ENCODE measurements at places on chromosomes 13 and 19.

GRCh38 chr19:55590109-55590508, 9.2 kb downstream of the FIZ1 start:
- no peak for DNase-seq
- H3K27ac ChIP-seq = no peak overlapping the region
- no peaks in the 10 kb centered on the region for H3K27me3 ChIP-seq
- H3K4me1 ChIP-seq = peaks cover 28% of the 10 kb centered on the region
- H3K4me3 ChIP-seq = no peak overlapping the region
- H3K36me3 ChIP-seq = peaks cover 2% of the 10 kb centered on the region

DNA sequence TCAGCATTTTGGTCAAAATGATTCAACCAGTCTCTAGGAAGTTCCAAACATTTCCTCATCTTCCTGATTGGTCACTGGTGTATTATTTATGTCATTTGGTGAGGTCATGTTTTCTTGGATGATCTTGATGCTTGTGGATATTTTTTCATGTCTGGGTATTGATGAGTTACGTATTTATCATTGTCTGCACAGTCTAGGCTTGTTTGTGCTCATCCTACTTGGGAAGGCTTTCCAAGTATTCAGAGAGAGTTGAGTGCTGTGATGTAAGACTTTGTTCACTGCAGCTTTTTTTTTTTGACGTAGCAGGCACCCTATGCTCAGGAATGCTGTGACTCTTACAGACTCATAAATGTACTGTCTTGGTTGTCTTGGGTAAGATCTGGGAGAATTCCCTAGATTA, 509.5 kb downstream of the SLITRK1 start:
- DNase-seq = no peak
- no peaks in the 10 kb centered on the region for H3K27me3 ChIP-seq
- H3K4me1 ChIP-seq = no peaks in the 10 kb centered on the region
- H3K4me3 ChIP-seq = no peak overlapping the region

DNA sequence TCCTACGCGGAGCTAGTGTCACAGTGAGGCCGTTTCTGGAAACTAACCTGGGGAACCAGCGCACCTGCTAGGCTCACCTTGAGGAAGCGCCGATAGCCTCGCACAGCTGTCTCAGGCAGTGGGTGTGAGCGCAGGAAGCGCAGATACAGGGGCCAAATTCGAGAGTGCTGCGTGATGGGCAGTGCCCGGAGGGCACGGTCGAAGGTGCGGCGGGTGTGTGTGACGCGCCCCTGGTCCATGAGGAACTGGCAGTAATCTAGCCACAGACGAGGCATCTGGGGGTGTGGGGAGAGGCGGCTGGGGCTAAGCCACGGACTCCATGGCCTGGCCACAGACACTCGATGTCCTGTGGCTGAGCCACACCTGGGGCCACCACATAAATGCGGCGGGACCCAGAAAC, 2.2 kb downstream of the XAB2 start:
- peak overlapping the region; percentile 50 for H3K4me3 ChIP-seq
- no peak for DNase-seq
- H3K27me3 ChIP-seq = no peaks in the 10 kb centered on the region
- H3K36me3 ChIP-seq = peaks cover 54% of the 10 kb centered on the region

DNA sequence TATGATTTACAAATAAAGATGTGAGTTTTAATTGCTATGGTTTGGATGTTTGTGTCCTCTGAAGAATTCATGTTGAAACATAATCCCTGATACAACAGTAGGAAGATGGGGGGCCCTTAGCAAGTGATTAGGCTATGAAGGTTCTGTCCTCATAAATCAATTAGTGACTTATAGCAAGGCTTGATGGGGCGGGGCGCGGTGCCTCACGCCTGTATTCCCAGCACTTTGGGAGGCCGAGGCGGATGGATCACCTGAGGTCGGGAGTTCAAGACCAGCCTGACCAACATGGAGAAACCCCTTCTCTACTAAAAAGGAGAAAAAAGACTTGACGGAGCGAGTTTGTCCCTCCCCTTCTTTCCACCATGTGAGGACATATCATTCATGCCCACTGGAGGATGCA, 2486.5 kb upstream of the PCDH20 start:
- no peak overlapping the region for H3K27ac ChIP-seq
- no peaks in the 10 kb centered on the region for H3K27me3 ChIP-seq
- H3K36me3 ChIP-seq = no peaks in the 10 kb centered on the region

- H3K4me3 ChIP-seq = peak overlapping the region; percentile 91
- peaks cover 26% of the 10 kb centered on the region for H3K36me3 ChIP-seq
- DNase-seq = no peak
- peak overlapping the region; percentile 98 for H3K27ac ChIP-seq
- peaks cover 28% of the 10 kb centered on the region for H3K4me1 ChIP-seq
Measured at GRCh38 chr13:48532256-48532505, 699 bp downstream of the RCBTB2 start.

GRCh38 chr19:28010656-28011055, 1202.3 kb downstream of the UQCRFS1 start:
- H3K4me3 ChIP-seq = no peak overlapping the region
- no peak overlapping the region for H3K27ac ChIP-seq
- no peaks in the 10 kb centered on the region for H3K36me3 ChIP-seq
- H3K27me3 ChIP-seq = no peaks in the 10 kb centered on the region

- no peak overlapping the region for H3K4me3 ChIP-seq
- peaks cover 6% of the 10 kb centered on the region for H3K4me1 ChIP-seq
- DNase-seq = no peak
- no peak overlapping the region for H3K27ac ChIP-seq
- peaks cover 54% of the 10 kb centered on the region for H3K27me3 ChIP-seq
Measured at GRCh38 chr19:35860436-35860817, 3.7 kb downstream of the KIRREL2 start.

GRCh38 chr13:36031490-36031889, 99.7 kb downstream of the DCLK1 start:
- no peaks in the 10 kb centered on the region for H3K27me3 ChIP-seq
- no peaks in the 10 kb centered on the region for H3K36me3 ChIP-seq
- no peak for DNase-seq
- H3K4me3 ChIP-seq = no peak overlapping the region
- no peaks in the 10 kb centered on the region for H3K4me1 ChIP-seq
- H3K27ac ChIP-seq = no peak overlapping the region

DNA sequence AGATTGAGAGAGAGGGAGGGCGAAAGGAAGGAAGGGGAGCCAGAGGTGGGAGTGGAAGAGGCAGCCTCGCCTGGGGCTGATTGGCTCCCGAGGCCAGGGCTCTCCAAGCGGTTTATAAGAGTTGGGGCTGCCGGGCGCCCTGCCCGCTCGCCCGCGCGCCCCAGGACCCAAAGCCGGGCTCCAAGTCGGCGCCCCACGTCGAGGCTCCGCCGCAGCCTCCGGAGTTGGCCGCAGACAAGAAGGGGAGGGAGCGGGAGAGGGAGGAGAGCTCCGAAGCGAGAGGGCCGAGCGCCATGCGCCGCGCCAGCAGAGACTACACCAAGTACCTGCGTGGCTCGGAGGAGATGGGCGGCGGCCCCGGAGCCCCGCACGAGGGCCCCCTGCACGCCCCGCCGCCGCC, at the start of gene TNFSF11:
Gene TNFSF11 (plus strand): TSS at position 142 of the 400 bp plus-strand sequence. CDS start 152 bp downstream, at position 294.
- peaks cover 56% of the 10 kb centered on the region for H3K27me3 ChIP-seq
- H3K4me3 ChIP-seq = peak within 1 kb of the TSS; percentile 88
- H3K27ac ChIP-seq = no peak within 1 kb of the TSS
- no peak for DNase-seq

GRCh38 chr13:28576067-28576466, 81.1 kb upstream of the FLT1 start:
- peaks cover 31% of the 10 kb centered on the region for H3K27me3 ChIP-seq
- H3K4me1 ChIP-seq = no peaks in the 10 kb centered on the region
- no peak overlapping the region for H3K4me3 ChIP-seq
- no peaks in the 10 kb centered on the region for H3K36me3 ChIP-seq

DNA sequence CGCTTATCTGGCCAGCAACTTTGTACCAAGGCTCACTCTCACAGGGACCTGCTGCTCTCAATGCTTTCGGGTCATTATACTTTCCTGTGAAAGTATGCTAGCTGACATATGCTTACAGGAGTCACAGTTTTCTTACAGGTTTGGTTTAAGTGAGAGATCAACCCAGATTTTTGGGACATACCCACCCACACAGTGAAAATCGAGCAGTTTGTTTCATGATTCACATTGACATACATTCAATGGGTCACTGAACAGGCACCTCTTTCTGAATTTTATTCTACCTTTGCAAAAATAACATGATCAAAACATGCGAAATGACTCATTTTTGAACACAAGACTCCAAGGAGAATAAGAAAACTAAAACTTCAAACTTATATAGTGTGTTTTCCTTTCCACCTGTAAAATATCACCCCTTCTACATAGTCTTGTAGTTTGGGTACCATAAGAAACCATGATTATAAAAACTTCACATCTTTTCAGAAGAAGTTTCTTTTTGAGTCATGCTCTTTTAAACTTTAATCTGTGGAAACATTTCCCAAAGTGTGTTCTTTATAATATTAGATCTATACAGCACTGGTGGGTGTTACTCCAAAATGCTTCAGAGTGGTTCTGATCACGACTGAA, 44.3 kb upstream of the TEX29 start:
- no peak for DNase-seq
- H3K4me1 ChIP-seq = peaks cover 6% of the 10 kb centered on the region
- H3K36me3 ChIP-seq = peaks cover 27% of the 10 kb centered on the region
- no peaks in the 10 kb centered on the region for H3K27me3 ChIP-seq

- no peak for DNase-seq
- H3K4me3 ChIP-seq = peak overlapping the region; percentile 64
- H3K4me1 ChIP-seq = peaks cover 38% of the 10 kb centered on the region
- peaks cover 27% of the 10 kb centered on the region for H3K36me3 ChIP-seq
- H3K27me3 ChIP-seq = no peaks in the 10 kb centered on the region
Measured at GRCh38 chr19:47176627-47177090, 46.0 kb downstream of the SAE1 start.

DNA sequence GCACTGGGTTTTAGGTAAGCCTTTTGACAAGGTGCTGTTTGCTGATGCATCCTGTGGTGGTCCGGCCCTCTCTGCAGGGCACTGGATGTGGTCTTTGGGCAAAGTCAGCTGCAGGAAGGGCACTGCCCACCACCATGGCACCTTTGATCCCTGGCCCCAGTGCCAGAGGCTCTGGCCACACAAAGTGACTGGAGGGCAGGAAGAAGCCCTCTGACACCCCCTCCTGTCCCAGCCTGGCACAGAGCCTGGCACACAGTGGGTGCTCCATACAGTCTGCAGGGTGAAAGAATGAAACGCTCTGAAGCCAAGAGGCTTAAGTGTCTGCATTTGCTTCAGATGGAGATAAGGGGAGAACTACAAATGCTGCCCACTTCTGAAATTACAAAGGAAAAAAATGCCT, 47.6 kb upstream of the CNMD start:
- no peak overlapping the region for H3K27ac ChIP-seq
- peaks cover 74% of the 10 kb centered on the region for H3K27me3 ChIP-seq
- H3K4me3 ChIP-seq = no peak overlapping the region
- H3K36me3 ChIP-seq = no peaks in the 10 kb centered on the region
- no peaks in the 10 kb centered on the region for H3K4me1 ChIP-seq
- DNase-seq = no peak

DNA sequence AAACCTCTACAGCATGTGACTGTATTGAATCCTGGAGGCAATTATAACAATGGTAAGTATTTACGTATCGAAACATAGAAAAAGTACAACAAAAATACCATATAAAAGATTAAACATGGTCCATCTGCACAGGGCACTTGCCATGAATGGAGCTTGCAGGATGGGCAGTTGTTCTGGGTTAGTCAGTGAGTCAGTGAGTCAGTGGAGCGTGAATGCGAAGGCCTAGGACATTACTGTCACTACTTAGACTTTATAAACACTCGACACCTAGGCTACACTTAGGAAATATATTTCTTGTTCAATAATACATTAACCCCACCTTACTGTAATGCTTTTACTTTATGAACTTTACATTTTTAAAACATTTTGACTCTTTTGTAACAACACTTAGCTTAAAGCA, 35.6 kb upstream of the TMTC4 start:
- H3K27ac ChIP-seq = no peak overlapping the region
- no peak overlapping the region for H3K4me3 ChIP-seq
- H3K27me3 ChIP-seq = no peaks in the 10 kb centered on the region
- no peak for DNase-seq

GRCh38 chr19:7482584-7483439, 6.0 kb downstream of the PEX11G start:
- H3K36me3 ChIP-seq = peaks cover 36% of the 10 kb centered on the region
- peaks cover 8% of the 10 kb centered on the region for H3K27me3 ChIP-seq
- H3K27ac ChIP-seq = peak overlapping the region; percentile 16
- H3K4me3 ChIP-seq = peak overlapping the region; percentile 23

GRCh38 chr19:46536391-46536790, 40.7 kb upstream of the PNMA8B start:
- no peak overlapping the region for H3K4me3 ChIP-seq
- peaks cover 45% of the 10 kb centered on the region for H3K27me3 ChIP-seq
- no peaks in the 10 kb centered on the region for H3K36me3 ChIP-seq
- H3K27ac ChIP-seq = no peak overlapping the region
- no peak for DNase-seq

DNA sequence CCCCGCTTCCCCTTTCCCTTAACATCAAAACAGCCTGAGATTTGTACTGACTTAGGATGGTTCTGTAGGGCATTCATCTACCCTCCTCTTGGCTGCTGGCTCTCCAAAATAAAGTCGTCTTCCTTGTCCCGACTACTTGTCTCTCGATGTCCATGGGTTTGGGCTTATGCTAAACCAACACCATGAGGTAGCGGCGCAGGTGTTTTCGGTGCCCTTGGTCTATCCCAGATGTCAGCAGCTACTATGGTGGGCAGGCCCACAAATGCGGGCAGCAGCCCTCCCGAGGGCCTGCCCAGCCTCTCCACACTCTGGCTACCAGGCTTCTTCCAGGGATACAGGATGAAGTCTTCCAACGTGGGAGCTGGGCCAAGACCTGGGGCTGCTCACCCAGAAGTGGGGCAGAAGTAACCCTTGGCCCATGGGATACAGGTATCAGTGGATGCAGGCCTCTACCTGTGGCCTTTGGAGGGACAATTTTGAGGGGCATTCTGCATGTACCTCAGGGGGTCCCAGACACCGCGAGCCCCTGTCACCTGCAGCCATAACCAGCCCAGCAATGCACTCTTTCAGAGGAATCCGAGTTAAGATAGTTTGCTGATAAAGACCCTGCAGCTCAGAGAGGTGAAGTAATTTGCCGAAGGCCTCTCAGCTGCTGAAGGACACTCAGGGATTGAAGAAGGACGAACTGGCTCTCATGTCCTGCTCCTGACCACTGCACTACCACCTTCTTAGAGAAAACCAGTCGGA, 47.8 kb upstream of the VSTM2B start:
- DNase-seq = no peak
- H3K36me3 ChIP-seq = no peaks in the 10 kb centered on the region
- no peaks in the 10 kb centered on the region for H3K4me1 ChIP-seq
- H3K4me3 ChIP-seq = no peak overlapping the region
- peaks cover 95% of the 10 kb centered on the region for H3K27me3 ChIP-seq

GRCh38 chr19:5587661-5588060, 19.9 kb upstream of the TINCR start:
- no peak overlapping the region for H3K4me3 ChIP-seq
- H3K27me3 ChIP-seq = no peaks in the 10 kb centered on the region
- H3K36me3 ChIP-seq = peaks cover 60% of the 10 kb centered on the region

DNA sequence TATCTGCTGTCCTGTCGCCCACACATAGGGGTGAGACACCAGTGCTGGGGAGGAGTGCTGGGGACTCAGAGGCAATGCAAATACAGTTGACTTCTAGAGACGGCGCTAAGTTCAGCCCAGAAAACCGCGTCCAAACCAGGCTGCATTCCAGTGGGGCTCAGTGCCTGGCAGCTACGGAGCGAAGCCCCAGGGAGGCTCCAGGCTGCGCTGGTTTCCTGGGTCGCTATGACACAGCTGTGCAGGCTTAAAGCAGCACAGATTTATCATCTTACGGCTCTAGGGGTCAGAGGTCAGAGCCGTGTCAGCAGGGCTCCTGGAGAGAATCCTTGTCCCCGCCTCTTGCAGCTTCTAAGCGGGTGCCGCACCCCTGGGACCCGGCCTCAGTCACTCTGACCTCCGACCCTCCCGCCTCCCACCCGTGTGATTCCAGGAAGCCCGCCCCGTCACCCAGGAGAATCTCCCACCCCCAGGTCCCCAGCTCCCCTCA, 61.6 kb downstream of the ANKRD10 start:
- H3K4me3 ChIP-seq = no peak overlapping the region
- peaks cover 35% of the 10 kb centered on the region for H3K27me3 ChIP-seq
- peaks cover 16% of the 10 kb centered on the region for H3K4me1 ChIP-seq

Measured in central memory CD8-positive, alpha-beta T cell (primary cell).